ENCODE measurements at places on chromosomes 12 and 14.

DNA sequence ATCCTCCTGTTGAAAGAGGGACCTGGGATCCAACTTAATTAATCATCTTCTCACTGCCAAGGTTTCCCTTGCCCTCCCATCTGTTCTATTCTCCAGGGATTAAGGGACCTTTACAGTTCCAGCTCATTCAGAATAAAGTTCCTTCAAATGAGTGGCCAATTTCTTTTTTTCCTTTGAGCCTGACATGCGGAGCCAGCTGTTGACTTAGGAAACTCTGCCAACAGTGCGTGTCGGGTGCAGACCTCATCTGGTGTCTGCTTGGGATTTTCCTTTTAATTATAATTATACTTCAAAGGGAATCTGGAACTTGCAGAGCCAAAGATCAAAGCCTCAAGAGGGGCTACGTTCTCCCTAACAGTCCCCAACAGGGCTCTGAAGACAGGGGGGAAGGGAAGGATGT is 64.8 kb downstream of the CCDC60 start:
- DNase-seq = no peak

GRCh38 chr14:72154645-72155378 is 222.6 kb downstream of the RGS6 start:
- DNase-seq = no peak

- no peak for DNase-seq
These were observed 128.0 kb upstream of the RASSF8 start for GRCh38 chr12:25830456-25830855.

DNA sequence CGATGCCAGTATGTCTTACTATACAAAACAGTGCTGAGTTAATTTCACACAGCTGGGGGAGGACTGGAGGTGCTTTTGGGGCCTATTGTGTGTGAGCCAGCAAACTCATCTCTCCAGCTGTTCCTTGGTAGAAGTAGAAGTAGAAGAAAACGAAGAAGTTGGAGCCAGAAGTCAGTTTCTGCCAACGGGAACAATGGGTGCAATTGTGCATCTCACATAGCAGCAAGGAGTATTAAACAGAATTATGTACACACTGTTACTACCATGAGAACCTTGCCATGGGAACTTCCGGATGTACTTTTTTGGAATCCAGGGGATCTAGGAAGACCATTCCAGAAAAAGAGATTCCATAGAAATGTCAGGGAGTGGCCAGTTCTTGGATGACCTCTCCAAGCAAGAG is 88.6 kb downstream of the VCPKMT start:
- DNase-seq = no peak

DNA sequence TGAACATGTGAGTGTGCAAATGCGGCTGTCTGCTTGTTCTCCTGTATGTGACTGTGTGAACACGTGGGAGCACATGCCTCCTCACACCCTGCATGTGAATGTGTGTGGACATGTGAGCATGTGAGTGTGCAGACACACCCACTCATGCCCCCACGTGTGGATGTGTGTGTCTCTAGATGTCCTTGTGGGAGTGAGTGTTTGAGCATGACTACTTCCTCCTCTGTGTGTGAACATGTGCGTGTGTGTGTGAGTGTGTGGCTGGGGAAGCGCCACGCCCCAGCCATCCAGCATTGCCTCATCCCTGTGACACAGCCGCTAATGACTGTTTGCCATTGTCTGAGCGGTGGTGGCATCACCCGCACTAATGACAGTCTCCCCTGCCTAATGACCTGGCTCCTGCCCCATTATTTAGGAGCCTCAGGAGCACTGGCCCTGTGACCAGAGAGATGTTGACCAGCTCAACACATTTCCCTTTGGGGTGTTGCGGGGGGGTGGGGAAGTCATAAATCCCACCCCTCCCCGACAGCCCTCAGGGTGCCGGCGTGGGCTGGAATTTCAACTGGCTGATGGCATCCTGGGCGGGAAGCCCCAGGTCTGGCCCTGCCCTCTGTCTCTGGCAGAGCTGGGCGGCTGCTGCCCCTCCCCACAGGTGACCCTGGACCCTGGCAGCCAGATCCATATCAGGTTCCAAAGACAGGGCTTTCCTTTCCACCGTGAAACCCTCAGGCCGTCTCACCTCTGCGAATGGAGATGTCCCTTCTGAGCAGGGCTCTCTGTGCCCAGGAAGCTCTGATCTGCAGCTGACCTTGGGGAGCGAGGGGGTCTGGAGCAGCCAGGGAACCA is 11.5 kb upstream of the KRT80 start:
- DNase-seq = no peak

GRCh38 chr12:69898236-69898635 is 73.2 kb downstream of the MYRFL start:
- no peak for DNase-seq

DNA sequence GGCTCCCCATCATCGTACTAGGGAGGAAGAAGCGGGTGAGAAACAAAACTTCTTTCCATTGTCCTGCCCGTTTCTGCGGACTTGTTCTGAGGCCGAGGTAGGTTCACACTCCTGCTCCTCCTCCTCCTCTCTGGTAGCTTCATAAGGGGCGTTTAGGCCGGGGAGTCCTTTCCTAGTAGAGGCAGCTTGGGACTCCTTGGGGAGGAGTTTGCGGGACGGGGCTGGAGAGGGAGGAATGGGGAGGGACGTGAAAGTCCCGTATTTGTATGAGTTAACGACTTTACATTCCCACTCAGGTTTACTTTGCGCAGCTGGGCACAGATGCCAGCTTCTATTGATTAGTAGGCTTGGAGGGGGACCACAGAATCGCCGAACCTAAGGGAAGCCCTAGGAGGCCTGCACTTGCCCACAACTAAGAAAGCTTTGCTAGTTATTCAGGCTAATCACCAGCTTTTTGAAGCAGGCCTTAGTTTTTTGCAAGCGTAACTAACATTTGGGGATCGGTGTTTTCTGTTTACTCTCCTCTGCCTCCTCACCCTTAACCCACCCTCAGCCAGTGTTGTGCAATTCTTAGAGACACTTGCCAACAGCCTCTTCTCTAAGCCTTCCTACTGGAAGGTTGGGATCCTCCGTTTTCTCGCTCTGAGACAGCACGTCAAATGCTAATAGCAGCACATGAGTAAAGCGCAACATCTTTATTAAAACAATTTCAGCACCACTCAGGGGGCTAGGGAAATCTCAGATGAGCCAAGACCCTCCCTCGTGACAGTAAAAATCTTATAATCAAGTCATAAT is 499 bp downstream of the RNASE4 start:
- DNase-seq = no peak

DNA sequence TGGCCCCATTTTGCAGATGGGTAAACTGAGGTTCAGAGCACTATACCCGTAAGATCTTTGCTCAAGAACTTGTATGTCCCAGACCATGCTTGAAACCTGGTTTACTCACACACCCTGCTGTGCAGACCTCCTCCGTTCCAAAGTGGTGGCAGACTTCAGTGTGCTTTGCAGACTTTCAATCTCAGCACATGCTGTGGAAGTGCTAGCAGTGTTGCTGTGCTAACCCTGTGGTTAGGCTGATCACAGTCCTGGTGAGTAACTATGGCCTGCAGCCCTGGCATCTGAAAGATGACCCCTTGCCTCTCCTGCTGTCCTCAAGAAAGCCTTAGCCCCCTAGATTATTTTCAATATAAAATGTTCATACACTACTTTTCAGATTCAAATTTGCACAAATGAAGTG is 450.6 kb downstream of the DPF3 start:
- DNase-seq = no peak

GRCh38 chr14:104980611-104981531 is 2.7 kb upstream of the AHNAK2 start:
- DNase-seq = no peak

- no peak for DNase-seq
These were observed 137.8 kb downstream of the SLC15A4 start for GRCh38 chr12:128685903-128686475.

DNA sequence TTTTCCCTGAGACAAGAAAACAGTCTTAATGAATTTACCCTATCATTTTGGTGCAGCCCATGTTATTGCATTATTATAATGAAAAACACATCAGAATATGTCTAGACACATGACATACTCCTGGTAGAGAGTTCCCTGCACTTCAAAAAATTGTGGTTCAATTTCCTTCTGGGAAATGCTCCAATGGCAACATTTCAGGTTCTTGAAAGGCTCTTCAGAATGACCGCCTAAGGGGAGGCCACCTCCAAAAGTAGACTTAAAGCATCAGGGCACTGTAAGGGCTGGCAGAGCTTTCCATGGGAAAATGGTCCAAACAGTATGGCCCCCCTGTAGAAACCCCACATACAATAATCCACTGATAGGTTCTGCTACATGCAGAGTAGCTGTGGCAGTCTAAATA is 110.7 kb downstream of the SLC25A21 start:
- DNase-seq = no peak

DNA sequence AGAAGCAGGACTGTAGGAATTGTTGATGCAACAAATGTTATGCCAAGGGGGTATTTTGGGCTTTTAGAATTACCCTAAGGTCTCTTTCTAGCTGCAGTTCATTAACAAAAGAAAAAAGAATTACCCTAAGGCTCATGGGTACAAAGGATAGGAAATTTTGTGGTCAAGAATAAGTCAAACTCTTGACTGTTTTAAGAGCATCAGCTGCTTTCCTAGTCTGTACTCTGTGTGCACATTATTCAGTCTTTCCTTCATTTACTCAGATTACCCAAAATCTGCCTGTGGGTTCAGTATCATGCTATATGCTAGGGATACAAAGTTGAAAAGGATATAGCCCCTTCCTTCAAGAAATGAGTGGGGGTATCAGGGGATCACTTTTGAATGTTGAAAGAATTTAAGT is 36.5 kb upstream of the CCDC88C start:
- DNase-seq = no peak

All from GM12892 (cell line).